KG1 (cell line): ENCODE measurements at places on chromosomes 4 and X.

- no peak for DNase-seq
Measured at GRCh38 chr4:185082561-185082960, 60.5 kb upstream of the SLC25A4 start.

- DNase-seq: no peak
Measured at GRCh38 chr4:144316869-144317268, 176.4 kb upstream of the GYPA start.

- DNase-seq: no peak
Measured at GRCh38 chr4:136355970-136356369, 1176.3 kb downstream of the PCDH18 start.

- DNase-seq: no peak
Measured at GRCh38 chr4:38107818-38108217, 147.6 kb downstream of the PTTG2 start.

DNA sequence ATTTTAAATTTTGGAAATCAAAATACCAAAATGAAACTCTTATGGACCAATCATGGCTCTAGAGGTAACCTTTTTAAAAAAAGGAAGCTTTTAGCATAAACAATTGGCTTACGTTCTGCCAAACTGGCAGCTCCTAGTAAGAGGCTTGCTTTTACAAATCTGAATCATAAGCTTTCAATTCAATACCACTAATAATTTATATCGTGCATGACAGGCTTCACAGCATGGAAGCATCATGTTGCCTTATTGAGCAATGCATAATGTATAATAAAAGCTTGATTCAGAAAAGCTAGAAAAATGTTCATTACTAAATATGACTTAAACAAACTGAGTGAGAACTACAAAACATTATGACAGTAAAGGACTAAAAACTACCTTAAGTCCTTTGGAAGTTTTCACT lies 280.9 kb downstream of the IQCM start:
- DNase-seq: no peak

- DNase-seq: no peak
Measured at GRCh38 chr4:84051639-84052038, 447.5 kb downstream of the NKX6-1 start.

GRCh38 chr4:24298911-24299310 lies 285.4 kb downstream of the DHX15 start:
- DNase-seq: no peak

DNA sequence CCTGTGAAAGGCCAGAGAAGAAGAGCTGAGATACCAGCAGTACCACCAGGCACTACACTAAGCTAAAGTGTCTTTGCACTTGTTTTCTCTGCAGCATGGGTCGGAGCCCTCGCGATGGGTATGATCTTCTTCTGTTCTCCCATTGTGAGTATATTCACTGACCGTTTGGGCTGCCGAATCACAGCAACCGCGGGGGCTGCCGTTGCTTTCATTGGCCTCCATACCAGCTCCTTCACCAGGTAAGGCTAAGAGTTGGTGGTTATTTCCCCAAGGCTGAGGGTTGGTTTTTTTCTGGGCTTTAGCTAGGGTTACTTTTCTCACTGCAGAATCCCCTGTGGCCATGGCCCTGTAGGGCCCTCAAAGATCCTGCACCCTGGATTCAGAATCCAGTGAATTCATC lies 93.5 kb downstream of the RLIM start:
- DNase-seq: no peak

- no peak for DNase-seq
Measured at GRCh38 chrX:132636080-132636479, 147.2 kb upstream of the MBNL3 start.

GRCh38 chr4:139922406-139923024 lies 231.5 kb downstream of the MAML3 start:
- DNase-seq: no peak

DNA sequence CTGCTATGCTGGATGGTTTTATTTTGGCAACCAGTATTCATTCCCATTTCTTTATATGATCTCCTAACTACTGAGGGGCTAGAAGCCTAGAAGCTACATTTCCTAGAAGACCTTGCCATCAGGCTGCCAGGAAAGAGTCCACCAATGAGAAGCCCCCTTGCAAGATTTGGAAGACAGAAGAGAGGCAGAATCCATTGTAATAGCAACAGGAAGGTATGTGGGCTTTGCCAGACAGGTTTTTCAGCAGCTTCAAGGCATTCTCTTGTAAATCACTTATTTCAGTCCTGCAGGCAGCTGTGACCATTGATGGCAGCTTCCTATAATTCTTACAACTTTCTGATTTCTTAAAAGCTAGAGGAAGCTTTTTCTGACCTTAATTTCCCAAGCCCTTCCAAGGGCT lies 148.3 kb upstream of the NHS start:
- no peak for DNase-seq

- DNase-seq: no peak
Measured at GRCh38 chr4:98318521-98318920, 57.3 kb downstream of the RAP1GDS1 start.

DNA sequence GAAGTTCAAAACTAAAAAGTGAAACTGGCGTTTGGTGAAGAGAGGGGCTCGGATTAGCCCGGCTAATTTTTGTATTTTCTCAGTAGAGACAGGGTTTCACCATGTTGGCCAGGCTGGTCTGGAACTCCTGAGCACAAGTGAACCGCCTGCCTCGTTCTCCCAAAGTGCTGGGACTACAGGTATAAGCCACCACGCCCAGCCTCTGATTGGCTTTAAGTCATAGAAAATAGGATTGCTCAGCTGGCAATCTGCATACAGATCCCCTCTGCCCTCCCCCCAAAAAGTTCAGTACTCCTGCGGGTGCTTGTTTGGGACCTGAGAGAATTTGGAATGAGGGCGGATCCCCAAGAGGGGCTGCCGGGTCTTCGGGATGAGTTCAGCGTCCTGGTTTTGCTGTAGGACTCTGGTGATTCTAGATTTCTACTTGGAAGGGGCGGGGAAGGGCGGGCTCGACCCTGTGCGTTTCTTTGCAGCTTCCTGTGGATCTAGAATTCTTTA lies 537 bp upstream of the PRKX start:
- DNase-seq: no peak

DNA sequence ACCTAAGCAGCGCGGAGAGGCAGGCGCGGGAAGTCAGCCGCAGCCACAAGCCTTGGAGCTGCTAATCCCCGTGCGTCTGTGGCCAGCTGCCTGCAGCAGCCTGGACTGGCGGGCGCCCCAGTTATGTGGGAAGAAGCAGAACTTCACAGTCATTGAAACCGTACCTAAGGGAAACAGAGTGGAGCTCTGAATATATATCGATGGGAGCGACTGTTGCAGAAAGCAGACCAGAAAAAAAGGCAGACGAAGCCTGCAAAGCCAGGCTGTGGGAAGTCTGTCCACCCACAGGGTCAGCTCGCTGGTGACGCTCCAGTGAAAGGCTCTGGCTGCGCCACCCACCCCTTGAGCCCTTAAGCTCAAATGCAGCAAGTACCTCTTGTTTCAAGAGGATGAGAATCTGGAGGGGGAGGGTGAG lies 24.7 kb downstream of the KCNE5 start:
- no peak for DNase-seq

DNA sequence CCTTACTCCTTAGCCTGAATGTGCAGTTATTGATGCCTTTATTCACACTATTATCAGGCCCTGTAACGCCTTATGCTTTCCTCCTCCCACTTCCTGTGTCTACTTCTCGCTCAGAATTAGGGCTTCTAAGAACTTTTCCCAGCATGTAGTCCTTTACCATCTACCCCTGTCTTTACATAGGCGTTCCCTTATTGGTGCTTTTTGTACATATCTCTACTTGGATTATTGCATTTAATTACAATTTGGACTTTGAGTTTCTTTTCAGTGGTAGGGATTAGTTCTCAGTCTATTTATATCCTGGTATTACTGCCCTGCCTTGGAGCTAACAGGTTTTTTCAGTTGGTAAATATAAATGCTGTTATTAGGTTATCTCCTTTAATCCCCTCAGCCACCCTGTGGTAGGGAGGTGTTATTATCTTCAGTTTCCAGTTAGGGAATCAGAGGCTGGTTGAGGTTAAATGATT lies 84.0 kb downstream of the RBPJ start:
- DNase-seq: no peak

DNA sequence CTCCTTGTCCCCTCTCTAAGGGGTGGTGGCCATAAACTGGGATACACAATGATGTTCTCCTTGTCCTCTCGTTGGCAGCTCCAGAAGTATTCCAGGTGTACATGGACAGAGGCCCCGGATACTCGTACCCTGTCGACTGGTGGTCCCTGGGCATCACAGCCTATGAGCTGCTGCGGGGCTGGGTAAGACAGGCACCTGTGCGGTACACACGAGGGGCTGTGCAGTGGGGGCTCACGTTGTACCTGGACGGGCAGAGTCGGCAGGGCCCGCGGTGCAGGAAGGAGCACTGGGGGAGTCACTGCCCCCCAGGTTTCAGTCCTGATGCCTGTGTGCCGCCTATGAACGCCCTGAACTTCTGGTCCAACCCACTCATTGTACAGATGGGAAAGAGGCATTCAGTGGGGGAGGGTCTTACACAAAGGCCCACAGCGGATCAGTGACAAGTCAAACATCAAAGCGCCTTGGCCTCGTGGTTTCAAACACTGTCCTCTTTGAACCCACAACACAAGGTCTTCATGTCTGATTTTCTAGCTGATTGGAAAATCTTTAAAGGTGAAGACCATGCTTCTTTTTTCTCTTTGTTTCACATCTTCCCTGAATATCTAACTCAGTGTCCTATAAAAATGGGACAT lies 261.6 kb downstream of the EVC2 start:
- no peak for DNase-seq

DNA sequence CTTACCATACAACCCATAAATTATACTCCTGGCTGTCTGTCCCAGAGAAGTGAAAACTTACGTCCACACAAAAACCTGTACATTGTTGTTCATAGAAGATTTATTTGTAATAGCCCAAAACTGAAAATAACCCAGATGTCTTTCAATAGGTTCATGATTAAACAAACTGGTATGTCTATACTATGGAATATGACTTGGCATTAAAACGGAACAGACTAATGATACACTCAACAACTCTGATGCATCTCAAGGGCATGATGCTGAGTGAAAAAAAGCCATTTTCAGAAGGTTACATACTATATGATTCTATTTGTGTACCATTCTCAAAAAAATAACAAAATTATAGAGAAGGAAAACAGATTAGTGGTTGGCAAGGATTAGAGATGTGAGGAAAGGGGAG lies 11.6 kb upstream of the MND1 start:
- no peak for DNase-seq

DNA sequence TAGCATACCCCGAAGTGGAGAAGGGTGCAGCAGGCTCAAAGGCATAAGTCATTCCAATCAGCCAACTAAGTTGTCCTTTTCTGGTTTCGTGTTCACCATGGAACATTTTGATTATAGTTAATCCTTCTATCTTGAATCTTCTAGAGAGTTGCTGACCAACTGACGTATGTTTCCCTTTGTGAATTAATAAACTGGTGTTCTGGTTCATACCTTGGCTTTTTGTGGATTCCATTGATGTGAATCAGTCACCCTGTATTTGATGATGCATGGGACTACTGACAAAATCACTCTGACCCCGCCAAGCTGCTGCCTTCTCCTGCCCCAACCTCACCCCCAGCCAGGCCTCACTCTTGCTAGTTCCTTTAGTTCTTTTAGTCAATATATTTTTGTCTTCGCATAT lies 32.7 kb downstream of the F9 start:
- no peak for DNase-seq

- no peak for DNase-seq
Measured at GRCh38 chr4:159764343-159764952, 661.6 kb downstream of the RAPGEF2 start.

GRCh38 chr4:27836523-27836922 lies 975.9 kb downstream of the STIM2 start:
- no peak for DNase-seq

- DNase-seq: no peak
Measured at GRCh38 chrX:13863324-13863723, 46.4 kb upstream of the GPM6B start.

DNA sequence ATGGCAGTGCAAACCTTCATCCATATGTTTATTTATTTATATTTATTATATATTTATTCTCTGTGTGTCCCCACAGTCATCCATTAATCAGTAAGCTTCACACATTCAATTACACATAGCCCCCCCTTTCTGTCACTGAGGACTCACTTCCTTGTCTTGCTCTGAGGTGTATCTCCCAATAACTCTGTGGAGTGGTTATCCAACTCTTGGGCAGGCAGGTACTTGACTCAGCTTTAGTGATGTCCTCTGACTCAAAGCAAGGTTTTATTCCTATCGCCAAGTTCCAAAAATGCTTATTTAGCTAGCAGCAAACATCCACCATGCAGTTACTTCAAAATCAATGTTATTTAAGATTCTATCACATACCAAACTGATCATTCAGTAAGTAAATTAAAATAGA lies 25.2 kb upstream of the NDP start:
- no peak for DNase-seq

- peak; percentile 16 for DNase-seq
Measured at GRCh38 chr4:27318740-27319139, 458.1 kb downstream of the STIM2 start.

DNA sequence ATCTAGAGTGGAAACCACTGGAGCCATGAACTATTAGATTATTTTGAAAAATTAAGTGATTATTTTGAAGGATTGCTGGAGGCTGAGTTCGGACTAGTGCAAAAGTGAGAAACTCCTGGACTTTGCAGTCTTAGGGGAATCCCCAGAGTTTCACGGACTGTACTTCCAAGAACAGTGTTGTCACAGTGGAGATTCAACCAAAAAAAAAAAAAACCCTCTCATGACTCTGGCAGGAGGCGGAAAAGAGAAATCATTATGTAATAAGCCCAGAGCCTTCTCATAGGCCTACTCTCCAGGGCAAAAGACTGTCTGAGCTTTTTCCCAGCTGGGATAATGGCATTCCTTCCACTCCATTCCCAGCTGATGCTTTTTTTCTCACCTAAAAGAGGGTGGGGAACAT lies 16.8 kb upstream of the C4orf51 start:
- DNase-seq: no peak
